Uterus (tissue), 4 donors: ENCODE measurements at places on chromosomes 11 and 22. TPM values are rescaled to one million over a fixed set of nuclear protein-coding genes. Genes with fewer than 3 reads are reported as not detected.

DNA sequence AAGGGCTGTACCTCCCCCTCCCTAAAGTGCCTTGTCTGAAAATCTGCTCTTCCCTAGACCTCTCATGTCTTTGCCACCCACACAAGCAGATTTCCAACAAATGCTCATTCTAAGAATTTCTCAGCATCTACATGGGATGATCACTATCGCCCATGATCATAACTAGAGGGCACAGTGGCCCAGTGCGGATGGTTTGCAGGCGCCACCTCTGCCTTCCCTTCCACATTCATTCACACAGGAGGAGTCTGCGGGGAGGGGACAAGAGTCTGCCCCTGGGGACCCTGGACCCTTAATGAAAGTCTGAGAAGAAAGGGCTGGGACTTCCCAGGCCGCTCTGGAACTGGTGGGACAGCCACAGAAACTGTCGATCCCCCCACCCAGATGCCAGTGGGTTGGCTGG lies 28.9 kb downstream of the KCTD17 start:
- no peak for DNase-seq

DNA sequence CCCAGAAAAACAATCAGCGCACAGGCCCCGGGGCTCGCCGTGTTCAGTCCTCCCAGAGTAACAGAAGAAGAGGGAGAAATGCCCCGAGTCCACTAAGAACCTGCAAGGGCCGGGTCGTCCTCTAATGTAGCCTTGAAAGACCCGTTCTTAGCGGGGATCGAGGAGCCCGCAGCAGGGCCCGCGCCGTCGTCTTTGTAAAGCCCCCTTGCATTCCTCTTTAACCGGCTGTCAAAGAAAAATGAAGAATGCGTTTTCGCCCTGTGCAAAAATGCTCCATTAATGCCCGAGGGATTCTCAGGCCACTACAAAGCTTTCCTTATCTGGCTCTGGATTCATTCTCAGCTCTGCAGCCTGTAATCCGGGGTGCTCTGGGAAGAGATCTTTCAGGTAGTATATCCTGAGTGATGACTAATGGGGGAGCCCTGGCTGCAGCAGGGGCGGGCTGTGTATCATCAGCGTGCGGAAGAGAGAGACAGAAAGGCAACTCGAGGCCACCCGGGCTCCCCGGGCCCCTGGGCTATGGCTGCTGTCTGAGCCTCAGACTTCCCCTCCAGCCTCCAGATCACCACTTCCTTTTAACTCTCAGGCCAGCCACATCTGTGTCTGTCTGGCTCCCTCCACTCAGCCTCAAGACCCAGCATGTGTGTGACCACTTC lies 78.2 kb downstream of the FBLN1 start:
- no peak for DNase-seq

Gene OR10G7
- not detected for total RNA-seq

- no peak for DNase-seq
Measured at GRCh38 chr22:27335102-27335660, 466.4 kb downstream of the MN1 start.

GRCh38 chr22:19620742-19621371 lies 93.4 kb upstream of the SEPTIN5 start:
- DNase-seq = no peak

Gene CCDC88B
- 0.29 TPM for total RNA-seq

DNA sequence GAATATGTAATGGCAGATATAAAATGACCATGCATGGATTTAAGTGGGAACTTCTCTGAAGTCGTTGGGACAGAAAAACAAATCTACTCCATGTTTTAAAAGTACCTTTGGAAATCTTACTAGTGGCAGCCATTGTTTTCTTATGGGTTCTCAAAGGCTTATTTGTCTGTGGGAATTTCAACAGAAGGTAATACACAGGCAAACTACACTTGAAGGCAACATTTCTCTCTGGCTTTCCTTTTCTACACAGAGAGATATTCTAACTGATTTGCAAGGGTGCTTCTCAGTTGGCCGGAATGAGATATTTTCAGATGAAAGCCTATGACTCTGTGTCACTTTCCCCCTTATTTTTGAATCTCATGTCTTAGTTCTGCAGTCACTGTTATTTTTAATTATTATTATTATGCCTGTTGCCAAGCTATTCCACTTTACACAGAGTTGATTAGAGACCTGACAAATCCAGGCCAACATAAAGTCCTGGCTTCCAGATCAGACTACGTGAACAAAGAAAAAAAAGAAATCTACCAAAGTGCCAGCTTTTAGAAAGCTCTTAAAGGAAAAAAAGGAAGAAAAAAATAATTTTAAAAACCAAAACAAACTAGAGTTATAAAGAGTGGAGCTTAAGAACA lies 18.9 kb upstream of the PSMA1 start:
- no peak for DNase-seq

DNA sequence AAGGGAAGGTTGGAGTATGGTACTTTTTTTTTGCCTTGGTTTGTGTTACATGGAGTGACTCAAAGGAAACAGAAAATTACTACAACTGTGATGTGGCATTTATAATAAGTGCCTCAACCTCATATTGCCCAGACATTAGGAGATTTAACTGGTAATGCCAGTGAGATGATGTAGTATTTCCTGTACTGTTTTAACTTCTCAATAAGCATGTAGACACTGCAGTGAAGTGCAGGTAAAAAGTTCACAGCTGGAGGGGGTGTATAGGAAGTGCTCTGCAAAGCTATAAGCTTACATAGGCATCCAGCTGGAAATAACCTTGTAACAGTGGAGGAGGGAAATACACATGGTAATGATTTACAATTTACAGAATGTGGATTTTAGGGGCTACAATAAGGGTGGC lies 138.2 kb upstream of the MTMR2 start:
- no peak for DNase-seq

DNA sequence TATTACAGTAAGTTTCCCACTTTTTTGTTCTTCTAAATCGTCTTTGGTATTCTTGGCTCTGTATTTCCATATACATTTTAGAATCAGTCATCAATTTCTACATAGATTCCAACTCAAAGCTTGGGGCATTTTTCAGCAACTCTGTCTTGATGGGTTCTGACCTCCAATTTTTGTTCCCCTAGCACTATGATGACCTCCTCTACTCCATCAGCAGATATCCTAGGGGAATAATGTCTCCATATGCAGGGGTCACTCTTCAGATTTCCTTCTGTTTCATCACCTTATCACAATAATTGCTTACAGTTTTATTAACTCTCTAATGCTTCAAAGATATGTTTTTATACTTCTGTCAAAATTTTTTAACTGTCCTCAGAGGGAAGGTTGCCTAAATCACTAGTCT lies 91.3 kb upstream of the TP53AIP1 start:
- DNase-seq = no peak

- no peak for DNase-seq
Measured at GRCh38 chr11:126355926-126356897, 726 bp downstream of the ST3GAL4 start.

DNA sequence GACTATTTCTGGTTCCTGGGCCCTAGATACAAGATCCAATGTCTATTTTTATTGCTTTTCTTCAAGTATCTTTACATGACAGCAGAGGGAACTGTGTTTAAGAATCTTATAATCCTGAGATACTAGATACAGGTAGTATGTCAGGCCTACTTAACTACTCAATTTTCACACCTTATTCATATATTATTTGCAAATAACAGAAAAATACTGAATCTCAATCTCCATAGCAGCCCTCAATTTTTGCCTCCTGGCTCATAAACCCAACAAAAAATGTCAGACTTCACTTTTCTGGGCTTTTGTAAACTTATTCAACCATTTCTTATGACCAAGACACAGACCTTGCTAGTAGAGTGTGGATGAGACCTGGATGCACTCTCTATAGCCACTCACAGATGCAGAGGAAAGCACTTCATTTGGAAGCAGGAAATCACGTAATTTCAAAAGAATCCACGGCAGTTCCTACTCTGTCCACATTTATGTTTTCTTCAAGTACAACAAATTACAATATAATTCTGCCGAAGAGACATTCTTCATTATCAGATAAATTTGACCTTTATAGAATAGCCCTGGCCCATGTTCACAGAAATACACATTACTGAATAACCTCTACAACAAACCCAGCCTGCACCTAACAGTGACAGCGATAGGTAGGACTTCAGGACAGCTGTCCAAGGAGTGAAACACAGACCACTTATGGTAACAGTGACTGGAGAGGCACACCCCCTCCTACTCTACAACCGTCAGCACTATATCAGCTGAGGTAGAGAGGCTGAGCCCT lies 62.0 kb upstream of the YPEL1 start:
- no peak for DNase-seq

- DNase-seq = no peak
Measured at GRCh38 chr22:33524511-33525260, 395.6 kb downstream of the LARGE1 start.

DNA sequence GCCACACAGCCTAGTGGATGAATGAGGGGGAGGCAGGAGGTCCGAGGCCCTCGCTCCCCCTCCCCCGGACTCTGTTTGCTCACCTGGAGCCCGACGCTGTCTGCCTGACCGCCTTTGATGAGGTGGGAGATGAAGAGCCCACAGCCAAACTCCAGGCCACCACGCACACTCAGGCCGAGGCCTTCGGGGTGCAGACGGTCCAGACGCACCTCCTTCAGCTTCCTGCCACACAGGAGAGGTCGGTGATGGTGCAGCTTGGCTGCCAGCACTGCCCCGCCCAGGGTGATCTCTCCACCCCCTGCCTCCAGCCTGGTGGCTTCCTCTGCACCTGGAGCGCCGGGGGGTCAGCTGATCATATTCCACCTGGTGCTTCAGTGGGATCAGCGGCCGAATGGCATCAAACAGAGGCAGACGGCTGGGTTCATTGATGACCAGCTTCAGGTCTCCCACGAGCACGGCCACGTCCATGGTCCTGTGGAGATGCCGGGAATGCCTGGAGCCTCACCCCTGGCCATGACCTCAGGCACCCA lies 13.1 kb downstream of the USH1C start:
- no peak for DNase-seq

DNA sequence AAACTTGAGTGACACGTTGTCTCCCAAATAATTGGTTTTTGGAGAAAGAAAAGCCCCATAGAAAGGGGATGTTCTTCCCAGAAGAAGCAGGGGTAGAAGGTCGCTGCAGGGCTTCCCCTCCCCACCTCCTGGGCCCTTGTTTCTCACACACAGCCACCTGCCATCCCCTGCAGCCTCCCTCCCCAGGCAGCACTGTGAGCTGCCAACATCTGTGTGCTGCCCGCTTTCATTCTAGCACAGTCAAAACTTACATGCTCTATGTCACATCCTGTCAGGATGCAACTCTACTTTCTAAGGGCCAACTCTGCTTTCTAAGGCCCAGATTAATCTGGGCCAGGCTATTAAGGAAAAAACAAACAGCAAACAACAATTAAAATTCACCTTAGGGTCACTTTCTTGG lies 309.4 kb upstream of the ZC3H12C start:
- DNase-seq = no peak

DNA sequence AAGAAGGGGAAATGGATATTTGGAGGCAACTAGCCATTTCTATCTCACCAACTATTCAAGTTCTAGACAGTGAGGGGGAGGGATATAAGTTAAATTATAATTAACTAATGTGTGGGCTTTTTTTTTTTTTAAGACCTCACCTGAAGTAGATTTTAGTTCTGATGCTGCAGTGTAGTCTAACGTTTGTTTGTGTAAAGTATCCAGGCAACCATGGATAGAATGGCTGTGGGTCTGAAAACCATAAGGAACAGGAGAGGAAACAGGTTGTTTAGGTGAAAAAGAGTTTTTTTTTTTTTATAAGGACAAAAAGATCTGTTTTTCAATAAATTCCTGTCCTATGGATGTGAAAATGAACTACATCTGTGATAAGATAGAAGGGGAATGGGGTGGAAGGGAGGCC lies 262.4 kb upstream of the PLET1 start:
- no peak for DNase-seq

- DNase-seq = no peak
Measured at GRCh38 chr11:47998733-47999359, 18.5 kb downstream of the PTPRJ start.

Gene JAML
- total RNA-seq = 1.2 TPM

DNA sequence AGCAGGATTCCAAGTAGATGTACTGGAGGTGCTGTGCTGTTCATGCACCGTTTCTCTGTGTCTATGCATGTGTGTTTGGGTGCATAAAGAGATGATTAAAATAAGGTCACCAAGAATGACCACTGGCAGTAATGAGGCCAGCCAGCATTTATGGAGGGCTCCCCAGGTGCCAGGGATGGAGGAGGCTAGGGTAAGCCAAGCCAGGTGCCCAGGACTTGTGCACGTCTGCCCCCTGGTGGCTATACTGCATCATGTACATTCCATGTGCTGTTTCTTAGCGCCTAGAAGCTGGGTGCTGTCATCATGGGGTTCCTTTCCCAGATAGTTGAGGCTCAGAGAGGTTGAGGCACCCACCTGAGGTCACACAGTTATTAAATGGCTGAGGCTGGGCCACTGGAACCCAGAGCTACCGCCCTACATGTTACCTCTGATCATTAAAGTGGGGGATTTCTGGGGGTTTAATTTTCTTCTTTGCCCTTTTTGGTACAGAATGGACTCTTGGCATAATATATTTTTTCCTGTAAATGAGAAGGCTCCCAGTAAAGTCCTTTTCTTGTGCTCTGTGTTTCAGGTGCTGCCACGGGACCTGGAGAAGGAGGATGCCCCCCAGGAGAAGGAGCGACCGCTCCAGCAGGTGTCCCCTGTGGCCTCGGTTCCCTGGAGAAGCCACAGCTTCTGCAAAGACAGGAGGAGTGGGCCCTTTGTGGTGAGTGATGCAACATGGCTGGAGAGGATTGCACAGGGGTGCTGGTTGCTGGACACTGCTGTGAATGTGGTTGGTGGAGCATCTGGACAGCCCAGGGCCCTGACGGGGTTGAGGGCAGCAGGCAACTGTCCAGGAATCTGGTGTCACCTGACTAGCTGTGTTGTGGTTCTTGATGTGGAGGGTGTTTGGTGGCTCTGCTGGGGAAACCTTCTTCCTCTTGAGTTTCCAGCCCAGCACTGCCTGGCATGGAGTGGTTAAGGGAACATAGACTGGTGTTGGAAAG lies 96.4 kb downstream of the KIAA1671 start:
- DNase-seq = peak; percentile 46

DNA sequence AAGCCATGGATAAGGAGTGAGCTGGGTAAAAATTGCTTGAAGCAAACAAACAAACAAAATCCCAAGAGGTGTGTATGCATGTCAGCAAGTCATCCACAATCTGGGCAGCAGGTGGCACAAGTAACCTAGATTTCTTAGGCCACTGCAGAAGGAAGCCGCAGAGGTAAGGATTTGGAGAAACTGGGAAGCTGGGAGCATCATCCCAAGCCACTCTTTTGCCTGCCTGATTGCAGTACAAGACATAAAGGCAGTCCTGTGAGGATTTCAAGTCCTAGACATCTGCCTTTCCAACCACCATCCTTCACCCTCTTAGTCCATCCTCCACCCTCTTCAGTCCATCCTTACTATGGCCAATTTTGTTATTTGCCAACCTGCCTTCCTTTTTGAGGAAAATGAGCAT lies 67.2 kb upstream of the BMAL1 start:
- DNase-seq = peak; percentile 56

GRCh38 chr11:128219731-128220120 lies 367.6 kb downstream of the ETS1 start:
- no peak for DNase-seq

DNA sequence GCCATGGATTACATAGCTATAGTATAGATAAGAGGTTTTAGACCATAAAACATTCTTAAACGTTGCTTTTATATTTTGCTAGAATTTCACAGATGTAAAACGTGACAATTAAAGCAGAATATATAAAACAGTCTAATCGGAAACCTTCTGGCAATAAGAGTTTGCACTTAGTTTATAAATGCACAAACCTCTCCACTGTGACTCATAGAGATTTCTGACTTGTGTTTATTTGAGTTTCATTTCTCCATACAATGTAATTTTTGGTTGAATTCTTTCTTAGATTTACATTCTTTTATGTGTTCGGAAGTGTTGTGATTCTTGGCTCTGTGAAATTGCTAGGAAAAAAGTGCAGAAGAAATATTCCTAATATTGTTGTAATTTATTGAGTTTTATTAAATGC lies 288.7 kb upstream of the CTSC start:
- DNase-seq = no peak

GRCh38 chr22:45246060-45246985 lies 5.6 kb upstream of the KIAA0930 start:
- DNase-seq = peak; percentile 88
